RKO (cell line): ENCODE measurements at places on chromosomes 11 and 22.

GRCh38 chr22:29139965-29140782, 65.5 kb upstream of the EMID1 start:
- DNase-seq, result no peak

- DNase-seq, result no peak
Measured at GRCh38 chr11:19817265-19817851, 104.7 kb downstream of the NAV2 start.

GRCh38 chr11:128311742-128312719, 275.3 kb downstream of the ETS1 start:
- DNase-seq, result no peak

GRCh38 chr11:72668629-72669347, 5.4 kb downstream of the PDE2A start:
- no peak for DNase-seq

- DNase-seq, result no peak
Measured at GRCh38 chr11:132999516-132999915, 532.8 kb downstream of the OPCML start.

DNA sequence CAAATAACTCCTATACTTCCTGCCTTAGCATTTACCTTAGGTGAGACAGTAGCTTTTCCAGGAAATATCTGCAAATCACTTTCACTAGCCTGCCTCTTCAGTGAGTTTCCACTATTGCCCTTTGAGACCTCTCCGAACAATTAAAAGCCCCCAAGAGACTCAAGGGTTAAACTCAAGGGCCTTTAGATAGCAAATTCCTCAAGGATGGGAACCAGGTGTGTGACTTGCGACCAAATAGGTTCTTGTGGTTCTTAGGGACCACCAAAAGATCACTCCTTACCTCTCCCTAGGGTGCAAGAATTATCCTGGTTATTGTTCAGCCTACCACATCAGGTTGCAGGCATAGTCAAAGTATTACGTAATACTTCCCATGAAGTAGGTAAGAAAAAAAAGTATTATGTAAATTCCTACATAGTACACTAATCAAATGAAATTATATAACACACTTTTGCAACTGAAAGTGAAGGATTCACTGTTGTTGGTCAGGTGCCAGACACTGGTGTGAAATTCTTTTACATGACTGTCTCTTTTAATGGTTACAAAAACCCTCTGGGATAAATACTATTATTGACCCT, 1.4 kb upstream of the RDX start:
- DNase-seq, result no peak

DNA sequence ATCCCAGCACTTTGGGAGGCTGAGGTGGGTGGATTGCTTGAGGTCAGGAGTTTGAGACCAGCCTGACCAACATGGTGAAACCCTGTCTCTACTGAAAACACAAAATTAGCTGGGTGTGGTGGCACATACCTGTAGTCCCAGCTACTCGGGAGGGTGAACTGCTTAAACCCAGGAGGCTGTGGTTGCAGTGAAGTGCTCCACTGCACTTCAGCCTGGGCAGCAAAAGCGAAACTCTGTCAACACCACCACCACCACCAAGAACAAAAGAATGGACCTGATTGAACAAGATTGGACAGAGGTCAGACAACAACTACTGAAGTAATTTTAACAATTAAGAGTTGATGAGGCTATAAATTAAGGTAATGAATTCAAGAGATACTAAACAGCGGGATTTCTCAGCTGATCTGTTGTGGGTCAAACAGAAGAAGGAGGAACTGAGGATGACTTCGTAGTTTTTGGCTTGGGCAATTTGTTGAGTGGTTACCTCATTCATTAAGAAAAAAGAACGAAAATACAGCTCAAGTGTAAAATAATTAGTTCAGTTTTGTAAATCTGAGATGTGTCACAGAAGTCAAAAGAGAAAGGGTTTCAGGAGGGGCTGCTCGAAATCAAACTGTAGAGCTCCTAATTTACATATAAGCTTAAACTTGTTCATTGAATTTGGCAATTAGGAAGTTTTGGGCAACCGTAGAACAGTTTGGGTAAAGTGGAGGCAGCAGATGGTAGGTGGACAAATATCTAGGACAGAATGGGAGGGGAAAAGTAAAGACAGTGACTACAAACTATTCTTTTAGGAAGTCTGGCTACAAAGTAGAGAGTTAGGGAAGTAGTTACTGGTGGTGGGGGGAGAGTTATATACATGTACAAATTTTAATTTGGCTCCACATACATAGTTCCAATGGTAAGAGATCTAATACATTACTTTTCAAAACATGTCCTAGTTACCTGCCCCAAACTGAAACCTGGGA, 4.5 kb downstream of the IL18 start:
- DNase-seq, result no peak

DNA sequence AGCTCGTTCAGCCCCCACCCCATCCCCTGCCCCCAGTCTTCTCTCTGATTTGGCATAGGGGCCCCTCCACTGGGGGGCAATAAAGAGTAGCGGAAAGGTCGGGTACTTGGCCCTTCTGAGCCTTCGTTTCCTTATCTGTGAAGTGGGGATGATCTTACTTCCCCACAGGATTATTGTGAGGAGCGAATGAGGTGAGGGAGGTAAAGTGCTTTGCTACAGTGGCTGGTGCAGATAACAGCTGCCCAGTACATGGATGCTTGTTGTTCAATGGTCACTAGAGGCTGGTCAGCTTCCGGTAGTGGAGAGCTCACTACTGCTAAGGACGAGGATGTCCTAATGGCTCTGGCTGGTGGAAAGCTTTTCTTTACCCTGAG, 101.2 kb downstream of the CEP164 start:
- no peak for DNase-seq

DNA sequence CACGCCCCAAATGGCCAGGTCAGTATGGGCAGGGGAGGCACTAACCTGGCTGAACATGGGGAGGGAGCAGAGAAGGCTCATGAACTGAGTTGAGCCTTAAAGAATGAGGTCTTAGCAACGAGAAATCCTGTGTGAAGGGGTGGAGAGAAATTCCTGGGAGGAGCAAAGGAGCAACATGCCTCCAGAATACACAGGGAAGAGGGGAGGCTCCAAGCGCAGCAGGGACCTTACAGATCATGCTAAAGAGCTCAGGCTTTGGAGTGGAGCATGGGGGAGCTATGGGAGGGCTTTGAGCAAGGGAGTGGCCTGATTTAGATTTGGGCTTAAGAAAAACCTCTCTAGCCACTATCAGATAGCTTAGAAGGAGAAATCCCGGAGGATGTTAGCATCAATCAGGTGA, 88.1 kb downstream of the MN1 start:
- DNase-seq, result no peak
